Stimulated activated CD8-positive, alpha-beta memory T cell treated with anti-CD3 and anti-CD28 coated beads, Interleukin-12 subunit alpha, Interleukin-12 subunit beta, amount 100 ng/mL, for 1 hour (primary cell): ENCODE measurements at places on chromosomes 5 and 9.

- DNase-seq = no peak
Observed at GRCh38 chr9:110769667-110770066, 101.1 kb downstream of the MUSK start.

GRCh38 chr5:158614951-158615350, 484.8 kb downstream of the EBF1 start:
- DNase-seq = no peak

DNA sequence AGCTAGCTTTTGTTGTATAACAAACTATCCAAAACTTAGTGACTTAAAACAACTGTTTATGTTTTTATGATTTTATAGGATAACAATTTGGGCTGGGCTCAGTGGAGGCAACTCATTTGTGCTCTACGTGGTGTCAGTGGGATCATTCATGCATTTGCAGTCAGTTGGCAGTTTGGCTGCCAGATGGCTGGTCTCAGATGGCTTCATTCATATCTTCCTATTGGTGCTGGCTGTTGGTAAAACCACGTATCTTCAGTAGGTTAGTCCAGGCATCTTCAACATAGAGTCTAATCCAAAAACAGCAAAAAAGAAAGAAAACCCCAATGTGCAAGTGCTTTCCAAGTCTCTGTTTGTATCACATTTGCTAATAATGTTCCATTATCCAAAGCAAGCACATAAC, 51.7 kb upstream of the RIC1 start:
- DNase-seq = no peak

DNA sequence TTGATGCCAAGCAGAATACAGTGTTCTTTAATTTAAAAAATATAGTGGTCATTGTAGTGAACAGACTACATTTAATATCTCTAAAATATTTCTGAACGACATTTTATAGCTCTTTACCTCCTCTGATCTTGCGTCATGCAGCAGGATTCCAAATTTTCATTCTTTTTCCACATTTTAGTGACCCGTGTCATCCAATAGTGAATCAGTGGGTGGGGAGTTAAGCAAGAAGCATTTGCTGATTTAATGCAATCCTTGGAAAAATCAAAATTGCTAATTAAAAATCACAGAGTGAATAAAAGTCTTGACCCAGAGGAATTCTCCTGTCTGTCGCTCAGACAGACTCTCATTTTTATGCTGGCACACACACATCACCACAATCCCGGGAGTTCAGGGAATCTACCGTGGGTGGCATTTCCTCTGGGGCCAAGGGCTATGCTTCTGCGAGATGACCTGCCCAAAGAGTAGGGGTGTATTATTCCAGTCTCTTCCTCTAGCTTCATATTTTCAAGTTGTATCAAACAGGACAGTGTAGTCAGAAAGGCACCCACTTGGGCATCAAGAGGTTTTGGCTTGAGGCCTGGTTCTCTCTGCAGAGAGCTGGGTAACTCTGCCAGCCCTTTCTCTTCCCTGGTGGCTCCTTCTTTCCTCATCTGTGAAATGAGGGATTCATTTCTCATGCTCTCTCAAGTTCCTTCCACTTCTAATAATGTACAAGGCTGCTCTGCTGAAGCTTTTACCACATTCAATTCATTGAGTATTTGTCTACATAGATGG, 24.8 kb upstream of the OTP start:
- DNase-seq = no peak

GRCh38 chr5:65695162-65695755, 26.6 kb downstream of the SGTB start:
- DNase-seq = no peak

DNA sequence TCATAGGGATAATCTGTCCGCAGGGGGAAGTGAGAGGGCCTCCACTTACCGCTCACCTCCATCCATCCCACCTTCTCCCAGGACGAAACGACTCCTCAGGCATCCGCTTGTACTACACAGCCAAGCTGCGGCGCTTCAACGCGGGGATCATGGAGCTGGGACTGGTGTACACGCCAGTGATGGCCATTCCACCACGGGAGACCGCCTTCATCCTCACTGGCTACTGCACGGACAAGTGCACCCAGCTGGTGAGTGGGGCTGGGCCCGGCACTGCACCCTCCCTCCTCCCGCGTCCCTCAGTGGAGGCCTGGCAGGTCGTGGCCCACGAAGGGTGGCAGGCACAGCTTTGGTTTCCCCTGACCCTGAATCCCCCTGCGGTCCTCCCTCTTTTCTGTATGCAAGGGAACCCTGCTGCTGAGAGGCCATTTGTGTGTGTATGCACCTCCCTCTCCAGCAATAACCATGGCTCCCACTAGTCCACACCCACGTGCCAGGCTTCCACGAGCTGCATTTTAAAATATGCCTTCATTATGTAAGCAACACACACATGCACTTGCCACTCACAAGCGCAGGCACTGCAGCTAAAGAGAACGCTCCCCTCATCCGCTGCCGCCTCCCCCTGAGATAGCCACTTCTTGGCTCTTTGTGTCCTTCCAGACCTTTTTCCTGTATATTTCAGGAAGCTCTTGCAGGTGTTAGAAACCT, 11.8 kb downstream of the DBH start:
- DNase-seq = no peak
